Type B pancreatic cell (in vitro differentiated cells): ENCODE measurements at places on chromosomes 11 and 22.

GRCh38 chr11:69013009-69013951, at the start of gene MRGPRF:
TSS of gene MRGPRF (minus strand) at chr11:69013246. CDS start at chr11:69009901, 3,345 bp downstream.
- H3K27ac ChIP-seq: no peak within 1 kb of the TSS
- peaks cover 20% of the 10 kb centered on the region for H3K4me1 ChIP-seq
- no peaks in the 10 kb centered on the region for H3K36me3 ChIP-seq
- DNase-seq: no peak
- peaks cover 8% of the 10 kb centered on the region for H3K27me3 ChIP-seq
- peak within 1 kb of the TSS; percentile 39 for H3K4me3 ChIP-seq

DNA sequence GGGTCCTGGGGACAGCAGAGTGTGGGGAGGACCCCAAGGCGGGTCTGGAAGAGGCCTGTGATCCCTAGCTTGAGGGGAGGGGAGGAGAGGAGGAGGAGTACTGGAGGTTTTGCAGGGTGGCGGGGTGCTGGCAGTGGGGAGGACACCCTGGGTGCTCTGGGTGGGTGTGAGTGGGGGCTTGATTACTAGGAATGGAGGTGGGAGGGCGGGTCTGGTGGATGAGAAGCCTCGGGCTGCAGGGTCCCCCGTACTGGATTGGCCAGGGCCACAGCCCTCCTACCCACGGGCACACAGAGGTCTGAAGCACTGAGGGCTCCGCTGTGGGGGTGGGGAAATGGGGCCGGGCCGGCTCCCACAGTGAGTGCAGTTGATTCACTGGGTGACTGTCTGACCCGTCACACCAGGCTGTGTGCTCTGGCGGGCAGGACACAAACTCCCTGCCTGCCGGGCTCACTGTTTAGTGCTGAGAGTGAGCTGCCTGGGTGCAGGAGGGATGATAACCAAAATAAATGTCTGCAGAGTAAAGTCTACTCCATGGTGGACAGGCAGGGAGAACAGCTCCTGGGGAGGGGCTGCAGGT, 114.2 kb downstream of the CACNA1I start:
- peaks cover 11% of the 10 kb centered on the region for H3K27me3 ChIP-seq
- no peak overlapping the region for H3K4me3 ChIP-seq
- DNase-seq: no peak
- no peak overlapping the region for H3K27ac ChIP-seq

- no peaks in the 10 kb centered on the region for H3K27me3 ChIP-seq
- DNase-seq: no peak
- peak overlapping the region; percentile 99 for H3K27ac ChIP-seq
Measured at GRCh38 chr11:47846998-47847397, 1.2 kb downstream of the NUP160 start.

DNA sequence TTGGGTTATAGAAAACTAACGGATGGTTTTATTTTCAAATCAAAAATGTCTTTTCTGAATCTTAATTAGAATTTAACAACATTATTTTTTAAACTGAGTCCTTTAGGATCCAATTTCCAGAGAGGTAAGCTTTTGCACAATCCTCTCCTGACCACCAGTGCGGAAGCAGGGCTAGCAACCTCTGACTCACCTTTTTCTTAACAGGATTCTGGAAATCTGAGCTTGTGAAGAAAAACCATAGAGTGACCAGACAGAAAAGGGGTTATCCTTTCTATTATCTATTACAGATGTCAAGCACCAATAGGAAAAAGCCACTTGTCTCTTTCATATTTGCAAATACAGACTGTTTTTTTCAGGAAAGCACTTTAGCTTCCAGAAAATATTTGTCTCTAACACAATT, 25.3 kb downstream of the ALG9 start:
- no peak overlapping the region for H3K4me3 ChIP-seq
- H3K4me1 ChIP-seq: peaks cover 16% of the 10 kb centered on the region
- no peak overlapping the region for H3K27ac ChIP-seq
- H3K27me3 ChIP-seq: no peaks in the 10 kb centered on the region
- DNase-seq: no peak
- H3K36me3 ChIP-seq: peaks cover 11% of the 10 kb centered on the region

GRCh38 chr11:93497596-93497995, 45.6 kb downstream of the SMCO4 start:
- no peak for DNase-seq
- H3K4me3 ChIP-seq: no peak overlapping the region
- H3K27ac ChIP-seq: no peak overlapping the region
- peaks cover 27% of the 10 kb centered on the region for H3K27me3 ChIP-seq
- H3K36me3 ChIP-seq: peaks cover 12% of the 10 kb centered on the region

- H3K27ac ChIP-seq: no peak overlapping the region
- no peaks in the 10 kb centered on the region for H3K27me3 ChIP-seq
- H3K4me3 ChIP-seq: no peak overlapping the region
- H3K36me3 ChIP-seq: peaks cover 13% of the 10 kb centered on the region
- DNase-seq: no peak
- H3K4me1 ChIP-seq: peaks cover 8% of the 10 kb centered on the region
Measured at GRCh38 chr11:77630157-77630710, 7.4 kb downstream of the CLNS1A start.
